Activated CD4-positive, alpha-beta T cell treated with anti-CD3 and anti-CD28 coated beads, Interleukin-2, amount 50 U/mL, for 4 hours (primary cell): ENCODE measurements at places on chromosomes 3 and 15.

GRCh38 chr3:46936733-46937250 lies 39.8 kb downstream of the CCDC12 start:
- DNase-seq = no peak

DNA sequence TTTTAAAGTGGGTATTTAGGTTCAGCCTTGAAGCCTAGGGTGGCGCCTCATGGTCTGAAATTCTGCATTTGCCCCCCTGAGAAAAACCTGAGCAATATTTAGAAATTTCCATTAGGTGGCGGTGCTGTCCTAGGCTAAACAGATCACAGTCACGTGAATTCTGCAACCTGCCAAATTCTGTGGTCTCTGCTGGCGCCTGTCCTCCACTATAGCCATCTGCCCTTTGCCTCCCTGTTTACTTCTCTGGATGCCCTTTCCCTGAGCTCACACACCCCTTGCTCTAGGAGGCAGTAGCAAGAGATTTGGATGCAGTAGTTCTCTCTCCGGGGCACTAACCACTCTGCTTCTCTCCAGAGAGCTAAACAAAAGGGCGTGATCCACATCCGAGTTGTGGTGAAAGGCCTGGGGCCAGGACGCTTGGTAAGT lies 9.1 kb downstream of the MRPS11 start:
- no peak for DNase-seq

DNA sequence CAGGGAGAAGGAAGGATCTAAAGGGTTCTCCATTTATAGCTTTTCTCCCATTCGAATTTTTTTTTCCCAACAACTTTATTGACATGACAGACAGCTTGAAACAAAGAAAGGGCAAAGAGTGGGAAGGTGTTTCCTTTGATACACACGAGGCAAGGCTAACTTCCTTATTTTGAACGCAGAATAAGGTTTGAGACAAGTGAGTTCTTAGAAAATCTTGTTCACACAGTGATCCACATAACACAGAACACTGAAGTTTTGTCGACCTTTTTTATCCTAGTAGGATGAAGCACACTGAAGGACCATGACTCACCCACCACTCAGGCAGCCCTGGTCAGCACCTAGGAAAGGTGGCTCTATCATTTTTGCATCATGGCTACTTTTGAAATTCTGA lies 425.8 kb upstream of the MDFIC2 start:
- DNase-seq = no peak

GRCh38 chr3:8489278-8489792 lies 12.3 kb upstream of the LMCD1 start:
- no peak for DNase-seq

DNA sequence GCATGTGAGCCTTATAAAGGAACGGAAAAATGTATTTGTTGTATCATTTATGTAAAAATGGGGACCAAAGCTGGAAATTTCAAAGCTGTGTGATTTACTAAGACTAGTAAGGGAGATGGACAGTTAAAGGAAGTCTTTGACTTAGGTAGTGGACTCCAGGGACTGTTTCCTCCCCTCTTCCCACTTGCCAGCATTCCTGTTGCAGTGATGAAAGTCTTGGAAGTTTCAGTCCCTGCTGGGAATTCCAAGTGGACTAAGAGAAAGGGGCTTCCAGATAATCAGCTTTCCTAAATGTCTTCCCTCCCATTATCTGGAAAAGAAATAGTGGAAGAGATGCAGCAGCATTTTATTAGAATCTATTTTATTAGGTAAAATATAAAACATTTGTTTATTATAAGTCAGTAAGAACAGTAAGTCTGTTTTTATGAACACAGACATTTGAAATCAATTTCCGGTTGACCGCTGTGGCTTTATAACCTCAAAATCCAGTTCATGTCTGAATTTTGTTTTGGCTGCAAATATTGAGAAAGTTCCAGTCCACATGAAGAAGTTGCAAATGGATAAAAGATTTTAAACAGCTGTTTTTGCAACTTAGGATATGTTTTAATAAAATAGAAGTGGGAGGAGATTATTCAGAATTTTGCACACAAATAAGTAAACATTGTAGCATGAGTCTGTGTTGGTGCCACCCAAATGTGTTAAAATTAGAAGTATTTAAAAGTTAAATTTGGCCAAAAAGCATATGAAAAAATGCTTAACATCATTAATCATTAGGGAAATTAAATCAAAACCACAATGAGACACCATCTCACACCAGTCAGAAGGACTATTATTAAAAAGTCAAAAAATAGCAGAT lies 141.8 kb downstream of the IL20RB start:
- DNase-seq = no peak

DNA sequence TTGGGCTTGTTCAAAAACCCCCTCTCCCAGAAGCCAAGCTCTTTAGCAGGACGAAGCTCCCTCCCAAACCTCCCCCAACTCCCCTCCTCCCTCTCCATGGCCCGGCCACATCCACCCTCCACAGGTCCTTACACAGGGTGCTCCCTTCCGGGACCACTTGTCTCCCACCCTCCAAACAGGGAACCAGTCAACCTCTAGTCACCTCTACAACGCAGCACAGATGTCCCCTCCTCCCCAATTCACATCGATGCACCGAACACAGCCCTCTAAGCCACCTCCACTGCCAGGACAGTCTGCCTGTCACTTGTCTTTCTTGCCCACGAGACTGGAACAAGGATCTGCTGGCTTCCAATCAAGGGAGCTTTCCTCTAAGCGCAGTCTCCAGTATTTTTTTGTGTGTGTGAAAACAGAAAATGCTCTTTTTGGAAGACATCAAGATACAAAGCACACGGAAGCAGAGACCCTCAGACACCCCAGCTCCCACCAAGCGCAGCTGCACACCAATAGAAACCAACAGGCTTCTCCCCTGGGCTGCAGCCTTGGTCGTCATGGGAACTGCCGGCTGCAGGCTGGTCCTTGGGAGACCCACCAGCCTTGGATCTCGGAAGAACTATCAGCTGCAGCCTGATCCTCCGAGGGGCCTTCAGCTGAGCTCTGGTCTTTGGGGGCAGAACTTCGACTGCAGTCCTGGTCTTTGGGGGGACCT lies 26.5 kb downstream of the IQSEC1 start:
- DNase-seq = no peak

GRCh38 chr15:43880406-43881194 lies 53.8 kb downstream of the WDR76 start:
- no peak for DNase-seq

DNA sequence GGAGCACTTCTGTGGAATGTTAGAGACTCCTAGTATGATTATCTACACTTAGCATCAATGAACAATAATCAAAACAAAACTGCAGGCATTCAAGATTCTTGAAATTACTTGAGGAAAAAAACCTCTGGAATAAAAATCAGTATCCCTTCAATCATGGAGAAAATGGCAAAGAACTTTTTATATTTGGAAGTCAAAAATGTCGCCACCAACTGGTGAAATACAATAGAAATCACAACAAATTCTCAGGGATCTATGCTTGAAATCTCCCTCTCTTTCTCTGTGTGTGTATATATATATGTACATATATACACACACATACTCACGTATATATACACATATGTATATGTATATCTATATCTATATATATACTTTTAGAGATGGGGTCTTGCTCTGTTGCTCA lies 378.9 kb upstream of the ALCAM start:
- no peak for DNase-seq

GRCh38 chr3:156478891-156479290 lies 76.0 kb downstream of the SSR3 start:
- no peak for DNase-seq

- no peak for DNase-seq
Observed at GRCh38 chr3:28286595-28286994, 45.2 kb downstream of the CMC1 start.

DNA sequence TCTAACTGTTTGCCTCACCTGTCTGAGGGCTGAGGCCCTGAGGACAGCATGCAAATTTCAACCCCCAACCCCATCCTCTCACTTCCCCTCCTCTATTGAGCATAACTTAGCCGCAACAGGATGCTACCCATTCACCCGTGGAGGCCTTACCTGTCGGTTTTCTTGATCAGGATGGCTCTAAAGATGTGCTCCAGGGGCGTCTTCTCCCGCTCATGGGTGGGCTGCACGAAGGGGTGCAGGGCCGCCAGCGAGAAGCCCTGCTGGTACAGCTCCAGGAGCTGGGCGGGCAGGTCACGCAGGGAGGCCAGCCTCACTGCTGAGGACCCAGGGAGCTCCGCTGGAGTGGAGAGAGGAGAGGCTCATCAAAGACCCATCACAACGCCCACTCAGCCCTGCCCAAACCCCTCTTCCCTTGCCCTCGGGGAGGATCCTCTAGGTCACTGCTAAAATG lies 79.8 kb downstream of the RFTN1 start:
- DNase-seq = no peak

GRCh38 chr3:169103951-169104941 lies 559.3 kb downstream of the MECOM start:
- DNase-seq = no peak

- no peak for DNase-seq
Observed at GRCh38 chr3:57354768-57355167, 62.3 kb upstream of the ASB14 start.

DNA sequence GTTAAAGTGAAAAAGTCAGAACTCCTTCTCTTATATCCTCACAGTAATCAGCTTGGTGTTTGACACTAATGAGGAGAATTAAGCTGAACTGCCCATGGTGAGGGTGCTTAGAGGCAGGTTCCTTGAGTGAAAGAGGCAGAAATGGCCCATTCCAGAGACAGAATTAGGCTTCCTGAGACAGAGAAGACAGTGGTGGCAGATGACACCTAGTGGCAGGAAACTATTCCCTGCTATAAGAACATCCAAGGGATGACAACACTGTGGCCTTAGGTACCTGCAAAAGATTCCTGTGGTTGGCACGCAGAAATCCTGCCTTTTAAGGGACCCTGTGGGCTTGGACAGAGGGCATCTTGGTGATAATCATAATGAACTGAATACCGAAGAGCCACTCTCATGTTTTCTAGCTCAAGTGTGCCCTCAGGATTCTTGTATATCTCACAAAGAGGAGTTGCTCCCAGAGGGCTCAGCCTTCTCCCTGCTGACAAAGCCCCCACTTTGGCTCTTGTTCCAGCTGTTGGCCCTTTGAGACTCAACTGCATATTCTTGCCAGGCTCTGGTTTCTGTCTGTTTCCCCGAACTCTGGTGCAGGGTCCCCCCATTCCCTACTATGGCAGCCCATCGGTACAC lies 56.0 kb downstream of the KBTBD12 start:
- DNase-seq = no peak

GRCh38 chr3:66261355-66261754 lies 40.6 kb downstream of the SLC25A26 start:
- no peak for DNase-seq

DNA sequence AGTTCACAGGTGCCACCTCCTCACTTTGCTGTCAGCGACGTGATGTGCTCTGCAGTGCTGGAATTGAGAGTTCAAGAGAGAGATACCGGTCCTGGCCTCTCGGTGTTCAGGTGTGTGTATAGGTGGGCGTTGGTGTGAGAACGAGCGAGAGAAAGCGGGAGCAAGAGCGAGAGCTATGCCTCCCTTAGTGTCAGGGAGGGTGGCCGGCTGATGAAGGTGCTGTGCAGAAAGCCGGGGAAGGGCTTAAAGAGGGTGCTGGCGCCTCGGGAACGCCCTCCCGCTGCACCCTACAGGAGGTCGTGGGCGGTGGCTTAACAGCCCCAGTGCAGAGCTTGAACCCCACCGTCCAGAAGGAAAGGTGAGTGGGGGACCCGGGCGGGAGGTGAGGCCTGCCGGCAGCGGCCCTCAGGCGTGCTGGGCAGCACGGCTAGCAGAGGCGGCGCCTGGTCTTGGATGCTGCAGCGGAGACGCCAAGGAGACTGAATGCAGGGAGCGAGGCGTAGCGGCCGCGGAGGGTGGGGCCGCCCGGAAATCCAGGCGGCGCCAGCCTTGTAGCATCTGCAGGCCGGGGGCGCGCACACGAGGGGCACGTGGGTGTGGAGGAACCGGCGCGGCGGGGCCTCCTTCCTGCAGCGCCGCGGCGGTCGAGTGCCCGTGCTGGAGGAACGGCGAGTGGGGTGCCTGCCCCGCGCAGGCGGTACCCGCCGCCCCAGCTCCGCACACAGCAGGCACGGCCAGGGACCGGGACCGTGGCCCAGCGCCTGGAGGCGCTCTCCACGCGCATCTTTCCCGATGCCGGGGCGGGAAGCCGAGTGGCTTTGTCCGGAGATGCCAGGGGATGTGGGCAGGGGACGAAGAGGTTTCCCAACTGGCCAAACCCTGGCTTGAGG lies 246.8 kb upstream of the TOPAZ1 start:
- no peak for DNase-seq

DNA sequence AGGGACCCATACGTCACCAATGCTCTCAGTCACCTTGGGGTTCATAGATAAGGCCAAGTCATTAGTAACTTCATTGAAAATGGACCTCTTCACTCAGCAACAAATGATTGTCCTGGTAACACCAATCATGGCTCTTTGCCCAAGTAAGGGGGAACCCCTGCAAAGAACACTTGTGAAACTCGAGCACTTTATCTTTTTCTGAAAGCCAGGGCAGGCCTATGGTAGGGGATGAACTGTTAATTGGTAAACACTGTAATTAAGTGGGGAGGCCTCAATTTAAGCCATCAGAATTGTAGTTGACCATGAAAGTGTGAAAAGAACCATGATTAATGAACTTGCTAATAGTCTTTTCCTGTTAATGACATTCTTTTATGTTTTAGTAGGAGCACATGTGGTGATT lies 73.3 kb downstream of the ABHD5 start:
- DNase-seq = no peak

- no peak for DNase-seq
Observed at GRCh38 chr3:33936921-33937525, 138.6 kb downstream of the PDCD6IP start.

- no peak for DNase-seq
Observed at GRCh38 chr15:99566157-99566897, 543 bp downstream of the MEF2A start.

DNA sequence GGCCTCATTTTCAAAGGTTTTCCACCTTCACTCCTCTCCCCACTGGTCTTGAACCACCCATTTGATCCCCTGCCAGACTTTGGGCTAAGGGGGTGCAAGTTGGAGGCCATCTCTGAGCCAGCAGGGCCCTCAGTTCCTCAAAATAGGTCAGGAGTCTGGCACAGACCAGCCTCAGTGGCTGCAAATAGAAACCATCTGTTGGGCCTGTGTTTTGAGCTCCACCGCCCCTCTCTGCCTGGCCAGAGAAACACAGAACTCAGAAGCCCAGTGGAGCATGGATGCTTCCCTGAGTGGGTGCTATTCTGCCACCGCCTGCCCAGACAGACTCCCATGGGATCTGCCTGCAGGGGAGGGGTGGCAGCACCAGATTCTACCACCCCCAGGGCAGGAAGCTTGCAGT lies 56.3 kb downstream of the CORO2B start:
- no peak for DNase-seq
